ENCODE measurements at places on chromosomes 16 and 17. TPM values are rescaled to one million over a fixed set of nuclear protein-coding genes. Genes with fewer than 3 reads are reported as not detected.

- H3K27ac ChIP-seq = no peak overlapping the region
These were observed 56.5 kb downstream of the MRM1 start for GRCh38 chr17:36657763-36658490.

- H3K4me1 ChIP-seq = no peaks in the 10 kb centered on the region
These were observed 22.4 kb downstream of the MIS12 start for GRCh38 chr17:5508810-5509209.

GRCh38 chr16:87702325-87702811 lies 63.4 kb downstream of the KLHDC4 start:
- H3K36me3 ChIP-seq = no peaks in the 10 kb centered on the region
- no peaks in the 10 kb centered on the region for H3K4me1 ChIP-seq
- DNase-seq = no peak

The MYH3 gene
- 5.6 TPM for total RNA-seq

DNA sequence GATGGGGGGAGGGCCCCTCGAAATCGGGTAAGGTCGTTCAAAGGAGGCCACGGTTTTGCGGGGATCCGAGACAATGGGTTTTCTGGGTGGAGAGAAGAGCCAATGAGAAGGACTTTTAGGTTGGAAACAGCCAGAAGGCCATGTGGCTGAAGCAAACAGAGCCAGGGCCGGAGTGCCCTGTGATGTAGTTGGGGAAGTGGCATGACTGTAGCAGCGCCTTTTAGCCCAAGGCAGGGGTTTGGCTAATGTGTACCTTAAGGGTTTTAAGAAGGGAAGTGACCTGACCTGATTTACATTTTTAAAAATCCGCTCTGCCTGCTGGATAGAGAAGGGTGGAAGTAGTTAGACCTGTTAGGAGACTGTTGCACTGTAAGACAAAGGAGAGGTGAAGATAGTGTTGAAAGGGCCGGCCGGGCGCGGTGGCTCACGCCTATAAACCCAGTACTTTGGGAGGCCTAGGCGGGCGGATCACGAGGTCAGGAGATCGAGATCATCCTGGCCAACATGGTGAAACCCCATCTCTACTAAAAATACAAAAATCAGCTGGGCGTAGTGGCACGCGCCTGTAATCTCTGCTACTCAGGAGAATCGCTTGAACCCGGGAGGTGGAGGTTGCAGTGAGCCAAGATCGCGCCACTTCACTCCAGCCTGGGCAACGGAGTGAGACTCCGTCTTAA lies 1.0 kb downstream of the LYRM1 start:
- H3K4me1 ChIP-seq = peaks cover 4% of the 10 kb centered on the region
- no peaks in the 10 kb centered on the region for H3K27me3 ChIP-seq
- H3K27ac ChIP-seq = peak overlapping the region; percentile 82
- no peaks in the 10 kb centered on the region for H3K36me3 ChIP-seq

GRCh38 chr17:12134101-12134500 lies 113.4 kb downstream of the MAP2K4 start:
- no peak for DNase-seq
- peaks cover 9% of the 10 kb centered on the region for H3K36me3 ChIP-seq
- H3K27ac ChIP-seq = no peak overlapping the region
- H3K4me3 ChIP-seq = no peak overlapping the region

The NPB gene
- 1.0 TPM for total RNA-seq

The TERB1 gene
- not detected for total RNA-seq

The DOC2A gene
- total RNA-seq = 1.8 TPM

The CDRT4 gene
- total RNA-seq = 19.5 TPM

DNA sequence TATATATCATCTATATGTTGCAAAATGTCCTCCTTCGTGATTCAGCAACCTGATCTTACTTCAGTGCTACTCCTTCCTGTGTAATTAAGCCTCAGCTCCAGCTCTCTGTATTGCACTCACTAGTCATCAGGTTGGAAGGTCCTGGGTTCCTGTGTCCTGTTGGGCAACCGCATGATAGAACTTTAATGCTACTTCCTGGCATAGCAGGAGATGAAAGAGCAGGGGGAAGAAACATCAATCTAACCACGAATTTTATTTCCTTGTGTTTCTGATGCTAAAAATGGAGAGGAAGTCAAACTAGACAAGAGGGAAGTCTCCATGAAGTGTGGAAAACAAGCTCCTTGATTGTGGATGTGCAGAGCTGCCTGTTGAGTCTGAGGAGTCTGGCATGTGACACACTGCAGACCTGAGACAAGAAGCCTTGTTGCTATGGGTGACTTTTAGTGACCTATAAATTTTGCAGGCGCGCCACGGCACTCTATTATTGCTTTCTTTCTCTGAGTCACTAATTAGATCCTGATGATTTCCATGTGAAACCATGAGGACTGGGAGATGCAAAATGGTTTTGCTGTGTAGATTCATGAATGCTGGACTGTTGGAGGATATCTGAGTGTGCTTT lies 25.6 kb downstream of the IGSF6 start:
- H3K4me1 ChIP-seq = no peaks in the 10 kb centered on the region
- no peak for DNase-seq
- H3K4me3 ChIP-seq = no peak overlapping the region
- H3K27me3 ChIP-seq = no peaks in the 10 kb centered on the region
- H3K27ac ChIP-seq = no peak overlapping the region

GRCh38 chr16:19703172-19703889 lies 14.7 kb downstream of the KNOP1 start:
- H3K4me3 ChIP-seq = no peak overlapping the region
- H3K36me3 ChIP-seq = no peaks in the 10 kb centered on the region
- DNase-seq = peak; percentile 31
- no peak overlapping the region for H3K27ac ChIP-seq

- DNase-seq = no peak
- H3K27ac ChIP-seq = no peak overlapping the region
- H3K27me3 ChIP-seq = no peaks in the 10 kb centered on the region
These were observed 20.2 kb upstream of the CPSF4L start for GRCh38 chr17:73281928-73282327.

DNA sequence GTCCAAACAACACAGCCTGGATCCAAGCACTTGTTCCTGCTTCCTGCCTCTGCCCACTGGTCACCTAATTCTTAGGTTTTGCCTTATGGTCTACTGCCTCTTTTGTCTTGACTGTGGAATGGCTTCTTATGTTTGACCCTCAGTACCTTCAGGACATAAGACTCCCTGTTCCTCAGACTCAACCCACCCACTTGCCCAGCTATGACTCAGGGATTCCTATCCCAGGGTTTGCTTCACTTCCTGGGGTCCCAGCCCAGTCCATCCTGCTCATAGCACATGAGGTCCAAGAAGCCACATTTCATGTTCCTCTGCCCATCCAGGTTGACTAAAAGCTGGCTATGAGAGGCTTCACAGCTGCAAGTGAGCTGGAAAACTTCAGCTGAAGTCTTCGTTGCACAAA lies 320.9 kb upstream of the CDH5 start:
- no peaks in the 10 kb centered on the region for H3K36me3 ChIP-seq
- no peaks in the 10 kb centered on the region for H3K27me3 ChIP-seq

DNA sequence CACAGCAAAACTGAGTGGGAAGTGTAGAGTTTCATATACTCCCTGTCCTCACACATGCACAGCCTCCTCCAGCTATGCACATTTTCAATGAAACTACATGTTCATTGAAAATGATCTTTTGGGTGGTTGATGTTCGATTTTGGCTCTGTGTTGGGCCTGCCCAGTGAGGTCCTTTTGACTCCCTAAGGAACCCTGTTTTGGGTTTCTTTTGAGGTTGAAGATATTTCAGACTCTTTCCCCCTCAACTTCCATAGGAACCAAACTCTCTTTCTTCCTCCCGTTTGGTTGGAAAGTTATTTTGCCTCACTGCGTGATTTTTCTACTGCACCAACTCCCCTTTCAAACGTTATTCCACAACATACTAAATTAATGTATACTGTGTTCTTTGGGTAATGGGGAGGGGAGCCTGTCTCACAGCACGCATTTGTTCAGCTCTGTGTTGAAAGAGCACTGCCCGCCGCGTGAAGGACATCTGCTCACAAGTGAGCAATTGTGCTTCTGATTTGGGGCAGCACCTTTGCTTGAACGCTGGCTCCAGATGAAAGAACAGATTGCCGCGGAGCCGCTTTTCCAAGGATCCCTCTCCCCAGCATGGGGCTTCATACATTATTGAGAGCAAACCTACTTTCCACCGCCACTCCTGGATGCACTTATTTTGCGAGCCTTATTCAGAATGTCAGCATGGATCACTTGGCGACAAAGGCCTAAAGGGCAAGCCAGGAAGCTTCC lies 385.9 kb downstream of the WWOX start:
- no peak for DNase-seq
- H3K27me3 ChIP-seq = no peaks in the 10 kb centered on the region
- H3K27ac ChIP-seq = no peak overlapping the region
- no peak overlapping the region for H3K4me3 ChIP-seq
- no peaks in the 10 kb centered on the region for H3K36me3 ChIP-seq

GRCh38 chr17:77941004-77941403 lies 17.5 kb upstream of the TNRC6C start:
- H3K4me3 ChIP-seq = no peak overlapping the region
- no peaks in the 10 kb centered on the region for H3K27me3 ChIP-seq
- H3K36me3 ChIP-seq = no peaks in the 10 kb centered on the region
- no peak for DNase-seq

DNA sequence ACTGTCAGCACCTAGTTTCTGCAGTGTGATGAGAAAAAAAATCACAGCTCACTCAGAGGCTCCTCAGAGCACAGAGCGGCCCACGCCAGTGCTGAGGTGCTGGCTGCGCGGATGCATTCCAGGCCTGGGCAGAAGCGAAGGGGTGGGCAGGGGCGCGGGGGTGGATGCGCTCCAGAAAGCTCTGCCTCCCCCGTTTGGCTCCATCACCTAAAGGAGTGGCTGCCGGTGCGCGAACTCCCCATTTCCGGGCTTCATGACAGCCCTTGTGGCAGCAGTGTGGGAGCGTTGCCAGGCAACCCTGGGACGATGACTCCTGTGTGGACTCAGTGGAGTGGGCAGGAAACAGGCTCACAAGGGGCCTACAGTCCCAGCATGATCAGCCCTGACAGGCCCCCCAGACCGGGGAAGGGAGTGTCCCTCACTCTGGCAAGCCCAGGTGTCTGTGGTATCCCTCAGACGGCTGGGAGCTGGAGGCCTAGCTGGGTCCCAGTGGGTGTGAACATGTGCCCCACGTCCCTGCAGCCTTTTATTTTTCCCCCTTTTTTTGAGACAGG lies 32.8 kb upstream of the NUDT16L1 start:
- no peaks in the 10 kb centered on the region for H3K27me3 ChIP-seq
- H3K36me3 ChIP-seq = no peaks in the 10 kb centered on the region
- DNase-seq = peak; percentile 73
- H3K4me1 ChIP-seq = no peaks in the 10 kb centered on the region
- no peak overlapping the region for H3K4me3 ChIP-seq

DNA sequence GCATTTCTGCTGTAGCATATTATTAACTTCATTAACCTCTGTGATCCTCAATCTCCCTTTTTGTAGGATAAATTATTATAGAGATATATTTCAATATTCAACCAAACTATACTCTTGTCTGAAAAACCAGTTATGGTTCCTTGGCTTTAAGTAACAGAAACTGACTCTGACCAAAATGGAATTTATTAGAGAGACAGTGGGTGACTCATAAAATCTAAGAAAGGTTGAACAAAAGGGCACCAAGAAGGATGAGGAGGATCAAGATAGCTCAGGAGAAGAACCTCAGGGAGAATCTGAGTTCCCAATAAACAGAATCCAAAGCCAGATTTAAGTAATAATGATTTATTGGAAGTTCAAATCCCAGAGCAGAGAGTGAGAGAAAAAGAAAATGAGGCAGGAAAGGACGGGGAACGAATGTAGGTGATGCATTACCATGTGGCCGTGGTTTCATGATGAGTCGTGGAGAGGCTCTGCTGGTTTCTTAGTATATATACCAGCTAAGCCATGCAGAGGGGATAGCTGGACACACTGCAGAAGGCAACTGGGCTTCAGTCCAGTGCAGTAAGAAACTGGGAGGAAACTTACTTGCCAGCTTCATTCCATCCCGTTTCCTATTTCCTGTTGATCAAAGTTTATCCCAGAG lies 151.5 kb upstream of the GOT2 start:
- H3K27ac ChIP-seq = no peak overlapping the region
- no peaks in the 10 kb centered on the region for H3K4me1 ChIP-seq
- no peaks in the 10 kb centered on the region for H3K36me3 ChIP-seq
- no peak for DNase-seq
- H3K27me3 ChIP-seq = no peaks in the 10 kb centered on the region

DNA sequence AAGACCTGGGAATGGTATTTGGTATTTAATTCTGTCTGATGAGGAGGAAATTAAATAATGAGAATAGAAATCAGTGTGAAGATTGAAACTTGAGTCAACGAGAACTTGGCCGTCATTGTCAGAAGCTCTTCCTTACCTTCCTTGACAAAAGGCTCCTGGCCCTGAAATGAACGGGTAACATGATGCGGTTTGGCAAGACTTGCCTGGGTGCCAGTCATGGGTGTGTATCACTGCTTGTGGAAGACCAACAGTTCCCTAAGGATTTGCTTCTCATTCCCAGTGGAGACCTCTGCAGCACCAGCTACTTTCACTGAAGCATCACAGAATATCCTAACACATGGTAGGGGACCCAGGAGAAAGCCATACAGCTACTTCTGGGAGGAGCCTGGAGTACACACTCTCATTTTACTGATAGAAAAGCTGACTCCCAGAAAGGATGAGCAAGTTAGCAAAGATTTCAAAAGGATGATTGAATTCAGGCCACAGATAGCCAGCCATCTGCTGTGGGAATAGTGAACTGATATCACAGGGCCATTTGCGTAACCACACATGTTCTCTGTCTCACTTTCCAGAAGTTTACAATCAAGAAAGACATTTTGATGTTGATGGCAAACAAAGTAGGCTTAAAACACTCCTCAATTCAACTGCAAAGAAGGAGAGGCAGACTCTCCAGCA lies 258.1 kb upstream of the SALL1 start:
- peaks cover 1% of the 10 kb centered on the region for H3K27me3 ChIP-seq
- no peak for DNase-seq
- H3K4me3 ChIP-seq = no peak overlapping the region
- no peaks in the 10 kb centered on the region for H3K36me3 ChIP-seq
- H3K4me1 ChIP-seq = no peaks in the 10 kb centered on the region

GRCh38 chr17:29176558-29177351 lies 3.4 kb downstream of the MYO18A start:
- no peak for DNase-seq
- H3K27ac ChIP-seq = no peak overlapping the region
- peak overlapping the region; percentile 18 for H3K4me3 ChIP-seq
- no peaks in the 10 kb centered on the region for H3K36me3 ChIP-seq
- H3K4me1 ChIP-seq = no peaks in the 10 kb centered on the region

GRCh38 chr17:8776881-8777280 lies 18.5 kb upstream of the SPDYE4 start:
- no peak overlapping the region for H3K4me3 ChIP-seq
- H3K4me1 ChIP-seq = peaks cover 2% of the 10 kb centered on the region
- H3K36me3 ChIP-seq = no peaks in the 10 kb centered on the region
- H3K27ac ChIP-seq = no peak overlapping the region
- DNase-seq = no peak
- no peaks in the 10 kb centered on the region for H3K27me3 ChIP-seq

- no peak for DNase-seq
- no peaks in the 10 kb centered on the region for H3K4me1 ChIP-seq
- H3K4me3 ChIP-seq = no peak overlapping the region
- no peaks in the 10 kb centered on the region for H3K27me3 ChIP-seq
- H3K27ac ChIP-seq = no peak overlapping the region
- no peaks in the 10 kb centered on the region for H3K36me3 ChIP-seq
These were observed 7.9 kb downstream of the DDX19B start for GRCh38 chr16:70306880-70307279.
